ENCODE measurements at places on chromosomes 4 and X.

DNA sequence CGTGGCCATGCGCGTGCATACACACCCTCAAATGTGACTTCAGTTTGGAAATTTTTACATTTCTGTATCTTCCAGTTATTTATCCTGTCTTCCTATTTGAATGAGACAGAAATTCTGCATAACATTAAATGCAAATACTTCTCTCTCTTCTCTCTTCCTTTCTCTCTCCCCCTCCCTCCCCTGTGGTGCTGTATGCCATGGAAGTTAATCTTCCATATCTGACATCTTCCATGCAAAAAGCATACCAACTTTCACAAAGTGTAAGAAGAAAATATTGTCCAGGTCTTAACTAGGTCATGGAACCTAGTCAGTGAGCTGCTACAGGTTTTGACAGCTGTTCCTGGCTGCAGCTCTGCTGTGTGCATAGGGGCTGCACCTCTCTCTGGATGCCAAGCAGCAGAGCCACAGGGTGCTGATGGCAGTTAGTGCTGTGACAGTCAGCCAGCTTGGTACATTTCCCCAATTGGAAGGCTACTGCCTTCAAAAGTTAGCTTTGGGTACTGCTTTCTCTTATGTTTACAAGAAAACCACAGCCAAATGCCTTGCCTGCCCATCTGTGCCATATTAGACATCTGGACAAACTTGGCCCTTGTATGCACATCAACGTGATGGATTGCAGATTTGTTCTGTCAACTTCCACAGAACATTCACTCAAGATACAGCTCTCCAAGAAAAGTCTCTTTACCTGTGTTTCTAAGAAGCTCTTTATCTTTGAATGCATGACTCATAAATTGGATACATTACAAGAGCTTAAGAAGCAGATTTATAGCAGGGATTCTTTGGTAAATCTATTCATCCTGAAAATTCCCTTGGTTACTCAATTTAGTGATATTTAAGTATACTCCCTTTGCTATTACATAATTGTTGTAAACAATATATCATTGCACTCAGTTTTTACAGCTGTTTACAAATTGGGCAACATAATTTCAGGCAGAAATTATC, 623.8 kb downstream of the EPHA5 start:
- no peak for DNase-seq

DNA sequence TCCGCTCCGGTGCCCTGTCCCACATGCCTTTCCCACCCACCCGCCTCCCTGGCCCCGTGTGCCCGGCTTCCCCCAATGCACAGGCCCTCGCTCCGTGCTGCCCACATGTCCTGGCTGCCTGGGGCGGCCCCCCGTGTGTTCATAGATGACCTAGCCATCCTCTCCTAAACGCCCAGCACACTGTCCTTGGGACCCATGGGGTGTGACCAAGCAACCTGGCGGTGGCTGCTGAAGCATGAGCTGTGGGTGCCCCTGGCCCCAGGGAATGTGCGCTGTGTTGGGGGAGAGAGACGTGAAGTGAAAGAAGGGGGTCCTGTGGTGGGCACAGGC, 28.3 kb downstream of the MAEA start:
- no peak for DNase-seq

GRCh38 chrX:130443875-130444274, 42.1 kb downstream of the RBMX2 start:
- DNase-seq = no peak

DNA sequence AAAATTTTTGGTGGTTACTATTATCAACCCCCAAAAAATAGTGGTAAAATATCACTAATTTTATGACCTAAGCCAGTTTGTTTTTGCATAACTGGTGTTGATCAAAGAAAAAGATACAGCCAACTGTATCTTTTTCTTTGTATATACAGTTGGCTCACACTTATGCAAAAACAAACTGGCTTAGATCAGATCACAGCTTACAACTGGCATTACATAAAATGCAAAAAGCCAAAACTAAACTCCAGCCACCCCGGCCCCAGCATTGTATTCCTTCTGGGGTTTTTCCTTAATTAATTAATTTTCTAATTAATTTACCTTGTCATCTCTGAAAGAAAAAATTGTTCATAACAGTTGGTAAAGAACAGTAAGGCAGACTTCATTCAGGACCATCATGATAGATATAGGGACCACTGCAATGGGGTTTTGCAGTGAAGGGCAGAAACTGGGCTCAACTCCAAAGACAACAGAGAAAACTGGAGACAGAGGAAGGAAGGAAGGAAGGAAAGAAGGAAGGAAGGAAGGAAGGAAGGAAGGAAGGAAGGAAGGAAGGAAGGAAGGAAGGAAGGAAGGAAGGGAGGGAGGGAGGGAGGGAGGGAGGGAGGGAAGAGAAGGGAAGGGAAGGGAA, 202.1 kb downstream of the HNRNPD start:
- DNase-seq = no peak

DNA sequence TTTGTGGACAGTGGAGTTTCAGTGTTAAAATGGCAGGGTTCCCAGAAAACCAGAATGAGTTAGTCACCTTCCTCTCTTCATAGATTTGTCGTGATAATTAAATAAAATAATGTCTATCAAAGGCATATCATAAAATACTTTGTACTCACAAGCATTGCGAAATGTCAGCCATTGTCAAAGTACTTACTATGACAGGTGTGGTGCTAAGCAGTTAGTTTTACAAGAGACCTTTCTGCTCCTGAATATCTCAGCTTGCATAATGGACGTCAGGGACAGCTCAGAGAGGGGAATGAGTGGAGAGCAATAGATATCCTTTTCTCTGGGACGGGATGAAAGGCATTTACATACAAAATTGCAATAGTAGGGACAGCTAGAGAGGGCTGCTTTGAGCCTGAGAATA, 560.9 kb downstream of the KCNIP4 start:
- no peak for DNase-seq

DNA sequence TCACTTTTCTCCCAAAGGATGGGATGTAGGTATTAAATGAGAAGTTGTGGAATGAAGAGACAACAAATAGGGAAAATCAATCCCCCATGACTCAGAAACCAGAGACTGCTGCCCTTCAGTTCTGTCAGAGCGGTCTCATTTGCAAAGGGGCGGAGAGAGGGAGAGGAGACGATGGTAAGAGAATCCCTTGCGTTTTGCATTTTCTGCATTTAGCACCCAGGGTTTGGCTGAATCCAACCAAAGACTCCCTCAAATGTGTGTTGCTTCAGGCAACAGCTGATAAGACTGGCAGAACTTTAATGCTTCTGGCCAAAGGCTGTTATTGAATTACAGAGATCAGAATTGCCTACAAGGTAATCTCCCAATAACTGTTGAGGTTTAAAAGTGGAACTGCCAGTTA, 230.2 kb downstream of the EVC2 start:
- no peak for DNase-seq

DNA sequence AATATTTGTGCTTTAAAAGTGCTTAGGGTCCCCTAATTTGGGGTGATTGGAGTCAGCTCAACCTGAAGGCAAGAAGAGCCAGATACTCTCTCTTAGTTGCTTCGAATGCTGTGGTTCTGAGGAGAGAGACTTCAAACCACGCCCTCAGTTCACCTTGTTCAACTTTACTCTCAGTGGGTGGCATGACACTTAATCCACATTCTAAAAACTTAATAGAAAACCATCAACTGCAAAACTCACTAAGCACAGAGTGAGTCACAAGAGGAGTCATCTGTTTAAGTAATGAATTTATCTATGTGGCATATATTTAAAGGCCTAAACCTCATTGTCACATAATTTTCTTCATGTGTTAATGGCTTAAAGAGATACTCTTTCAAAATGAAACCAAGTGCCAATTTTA, 99.5 kb upstream of the SLC4A4 start:
- DNase-seq = no peak

DNA sequence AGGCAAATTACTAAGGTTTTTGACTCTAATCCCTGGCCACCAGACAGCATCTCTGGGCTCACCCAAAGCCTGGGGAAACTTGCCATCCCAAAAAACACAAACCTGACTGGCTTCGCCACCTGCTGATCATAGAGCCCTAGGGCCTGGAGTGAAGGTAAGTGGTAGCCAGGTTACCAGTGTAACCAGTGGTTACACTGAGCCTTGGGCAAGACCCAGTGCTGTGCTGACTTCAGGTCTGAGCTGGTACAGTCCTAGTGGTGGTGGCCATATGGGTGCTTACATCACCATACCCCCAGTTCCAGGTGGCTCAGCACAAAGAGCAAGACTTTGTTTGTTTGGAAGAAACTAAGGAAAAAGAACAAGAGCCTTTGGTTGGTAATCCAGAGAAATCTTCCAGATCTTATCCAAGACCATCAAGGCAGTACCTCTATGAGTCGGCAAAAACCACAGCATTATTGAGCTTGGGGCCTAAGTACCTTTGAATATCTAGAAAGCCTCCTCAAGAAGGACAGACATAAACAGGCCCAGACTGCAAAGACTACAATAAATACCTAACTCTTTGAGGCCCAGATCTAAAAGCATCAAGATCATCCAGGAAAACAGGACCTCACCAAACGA, 13.7 kb downstream of the MED14 start:
- no peak for DNase-seq

- no peak for DNase-seq
These were observed 979.4 kb upstream of the PCDH10 start for GRCh38 chr4:132169660-132170059.

DNA sequence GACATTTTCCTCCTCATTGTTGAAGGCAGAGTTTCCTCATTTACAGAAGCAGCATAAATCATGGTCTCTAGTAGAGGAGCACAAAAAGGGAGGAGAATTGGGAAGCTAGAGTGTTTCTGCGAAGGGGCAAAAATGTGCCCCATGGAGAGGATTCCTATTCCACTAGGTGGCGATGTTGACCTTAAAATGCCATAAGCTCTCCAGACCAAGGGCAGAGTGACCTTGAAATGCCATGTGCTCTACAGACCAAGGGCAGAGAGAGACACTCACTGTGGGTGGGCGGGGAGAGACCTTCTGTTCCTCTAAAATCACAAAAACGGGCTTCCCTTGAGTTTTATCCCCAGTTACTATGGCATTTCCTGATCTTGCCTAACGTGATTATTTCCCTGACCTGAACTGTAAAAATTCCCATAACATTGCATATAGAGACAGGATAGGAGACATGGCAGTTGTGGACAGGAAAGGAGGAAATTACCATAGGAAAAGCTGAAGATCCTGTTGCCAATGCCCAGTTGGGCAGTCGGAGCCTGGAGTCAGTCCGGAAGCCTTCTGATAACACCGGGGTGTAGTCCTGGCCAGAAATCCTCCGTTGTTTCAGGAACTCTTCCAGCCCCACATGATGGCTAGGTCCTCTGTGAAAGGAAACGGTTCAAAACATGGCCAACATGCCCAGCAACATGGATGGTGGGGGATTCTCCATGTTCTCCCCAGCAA, 567.7 kb downstream of the MAGEB5 start:
- DNase-seq = no peak

DNA sequence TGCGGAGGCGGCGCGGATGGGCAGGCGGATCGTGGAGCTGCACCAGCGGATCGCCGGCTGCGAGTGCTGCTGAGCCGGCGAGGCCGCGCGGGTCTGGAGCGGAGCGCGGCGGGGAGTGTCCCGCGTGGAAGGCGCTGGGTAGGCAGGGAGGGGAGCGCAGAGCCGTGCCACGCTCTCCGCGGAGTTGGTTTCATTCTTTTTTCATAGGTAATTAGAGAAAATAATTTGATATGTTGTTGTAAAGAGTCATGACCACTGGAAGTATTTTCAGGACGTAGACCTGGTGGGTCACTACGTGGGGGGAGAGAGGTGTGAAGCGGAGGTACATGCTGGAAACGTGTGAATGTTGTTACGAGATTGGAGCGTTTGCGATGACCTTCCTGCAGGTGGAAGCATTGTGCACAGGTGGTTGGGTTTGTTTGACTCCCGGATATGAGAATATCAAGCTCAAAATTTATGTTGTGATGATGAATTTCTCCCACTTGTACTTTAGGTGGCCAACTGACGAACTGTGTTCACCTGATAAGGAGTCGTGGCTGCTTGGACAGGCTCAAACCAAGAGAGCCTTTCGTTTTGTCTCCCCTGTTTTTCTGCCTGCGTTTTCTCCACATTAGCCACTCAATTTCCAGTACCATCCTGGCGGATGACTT, 19.1 kb upstream of the S100P start:
- DNase-seq = peak; percentile 35

- DNase-seq = no peak
These were observed 39.4 kb downstream of the ANTXR2 start for GRCh38 chr4:80033581-80033980.

Measured in stimulated activated CD4-positive, alpha-beta T cell treated with anti-CD3 and anti-CD28 coated beads, Interleukin-4, amount 100 ng/mL, for 4 hours (primary cell).